ENCODE measurements at places on chromosomes 4 and X. TPM values are rescaled to one million over a fixed set of nuclear protein-coding genes. Genes with fewer than 3 reads are reported as not detected.

DNA sequence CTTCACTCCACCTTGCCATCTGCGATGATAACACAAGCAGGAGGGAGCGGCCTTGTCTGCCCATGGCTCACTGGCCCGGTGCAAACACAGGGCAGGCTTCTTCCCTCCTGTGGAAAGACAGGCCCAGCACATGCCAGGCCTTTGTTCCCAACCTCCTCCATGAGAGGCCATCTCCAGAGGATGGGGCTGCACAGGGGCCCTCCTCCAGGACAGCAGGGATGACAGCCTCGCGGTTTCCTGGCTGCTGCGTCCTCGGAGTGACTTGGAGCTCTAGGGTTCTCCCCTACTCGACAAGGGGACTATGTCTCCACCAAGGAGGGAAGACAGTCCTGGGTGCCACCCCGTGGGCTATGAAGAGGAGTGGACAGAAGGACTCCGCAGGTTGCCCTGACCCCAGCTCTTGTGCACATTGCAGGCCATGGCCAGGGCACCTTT is 21.8 kb downstream of the RNF212 start:
- no peaks in the 10 kb centered on the region for H3K27me3 ChIP-seq
- DNase-seq: no peak
- peaks cover 9% of the 10 kb centered on the region for H3K36me3 ChIP-seq
- no peak overlapping the region for H3K4me3 ChIP-seq
- peaks cover 15% of the 10 kb centered on the region for H3K4me1 ChIP-seq

The UGT2B10 gene
- not detected for total RNA-seq

The COMMD8 gene
- 13.7 TPM for total RNA-seq

GRCh38 chr4:37590016-37590415 is 96.2 kb downstream of the RELL1 start:
- H3K27me3 ChIP-seq: no peaks in the 10 kb centered on the region
- no peak overlapping the region for H3K27ac ChIP-seq
- no peak overlapping the region for H3K4me3 ChIP-seq
- H3K4me1 ChIP-seq: no peaks in the 10 kb centered on the region
- no peak for DNase-seq
- no peaks in the 10 kb centered on the region for H3K36me3 ChIP-seq

DNA sequence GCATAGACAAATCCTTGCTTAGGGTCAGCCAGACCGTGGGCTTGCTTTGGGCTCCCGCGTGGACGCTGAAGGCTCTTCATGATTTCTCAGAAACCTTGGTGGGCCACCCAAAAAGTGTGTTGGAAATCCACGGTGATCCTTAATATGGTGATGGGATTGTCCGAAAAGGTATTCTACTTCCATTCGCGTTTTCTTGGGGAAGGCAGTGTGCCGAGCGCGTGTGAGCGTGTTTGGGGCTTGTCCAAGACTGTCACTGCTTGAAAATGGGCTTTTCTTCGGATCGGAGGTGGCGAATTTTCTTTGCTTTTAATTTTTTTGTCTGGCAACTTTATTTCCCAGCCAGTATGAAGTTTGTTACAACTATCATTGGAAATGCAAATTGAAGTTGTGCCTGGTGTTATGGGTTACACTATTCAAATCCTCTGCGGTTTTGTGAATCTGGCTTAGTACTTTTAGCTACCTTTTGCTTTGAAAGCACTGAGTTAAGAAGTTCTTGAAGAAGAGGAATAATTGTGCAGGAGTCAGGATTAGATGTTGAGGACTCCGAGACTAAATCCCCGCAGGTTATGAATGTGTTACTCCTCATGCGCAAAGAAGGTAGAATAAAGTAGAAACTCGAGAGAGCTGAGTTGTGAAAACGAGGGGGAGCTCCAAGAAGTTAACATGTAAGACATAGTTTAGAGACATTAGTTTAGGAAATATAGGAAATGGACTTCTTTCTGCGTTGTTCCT is 3.2 kb downstream of the SPRY1 start:
- peak overlapping the region; percentile 90 for H3K4me3 ChIP-seq
- DNase-seq: no peak
- H3K27me3 ChIP-seq: peaks cover 10% of the 10 kb centered on the region
- H3K27ac ChIP-seq: peak overlapping the region; percentile 79

The PAGE1 gene
- total RNA-seq: not detected

GRCh38 chr4:1754336-1754735 is 33.0 kb downstream of the TACC3 start:
- H3K27ac ChIP-seq: no peak overlapping the region
- no peak overlapping the region for H3K4me3 ChIP-seq
- no peaks in the 10 kb centered on the region for H3K4me1 ChIP-seq
- no peaks in the 10 kb centered on the region for H3K36me3 ChIP-seq
- no peak for DNase-seq
- H3K27me3 ChIP-seq: no peaks in the 10 kb centered on the region

- peaks cover 4% of the 10 kb centered on the region for H3K27me3 ChIP-seq
- DNase-seq: no peak
- no peak overlapping the region for H3K27ac ChIP-seq
- H3K4me1 ChIP-seq: no peaks in the 10 kb centered on the region
- H3K36me3 ChIP-seq: no peaks in the 10 kb centered on the region
- no peak overlapping the region for H3K4me3 ChIP-seq
Observed at GRCh38 chrX:136210243-136210642, 41.0 kb downstream of the MAP7D3 start.

GRCh38 chrX:72125331-72126047 is 6.2 kb downstream of the RTL5 start:
- H3K4me3 ChIP-seq: peak overlapping the region; percentile 50
- no peak overlapping the region for H3K27ac ChIP-seq
- H3K4me1 ChIP-seq: peaks cover 48% of the 10 kb centered on the region
- no peak for DNase-seq

The KLHL4 gene
- total RNA-seq: not detected

All from natural killer cell treated with Interleukin-12 subunit alpha and Interleukin-12 subunit beta and Interleukin-15 and Interleukin-18, amount 100 ng/mL, for 72 hours (primary cell).